ENCODE measurements at places on chromosomes 7 and 10.

DNA sequence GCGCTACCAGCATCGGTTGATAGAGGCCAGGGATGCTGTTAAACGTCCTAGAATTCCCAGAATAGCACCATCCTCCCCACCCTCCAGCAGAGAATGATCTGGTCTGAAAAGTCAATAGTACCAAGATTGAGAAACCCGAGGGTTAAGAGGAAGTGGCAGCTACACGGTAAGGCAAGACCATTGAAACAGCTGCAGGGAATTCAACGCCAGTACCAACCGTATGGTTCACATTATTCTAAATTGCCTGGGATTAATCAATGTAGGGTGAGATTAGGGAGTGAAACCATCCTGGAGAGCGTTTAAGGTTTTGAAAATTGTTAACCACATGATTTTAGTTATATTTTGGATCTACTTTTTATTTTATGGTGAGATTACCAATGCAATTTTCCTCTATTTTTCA lies 352.2 kb downstream of the PRPF18 start:
- no peak for DNase-seq

GRCh38 chr10:44969854-44970253 lies 8.8 kb downstream of the DEPP1 start:
- no peak for DNase-seq

DNA sequence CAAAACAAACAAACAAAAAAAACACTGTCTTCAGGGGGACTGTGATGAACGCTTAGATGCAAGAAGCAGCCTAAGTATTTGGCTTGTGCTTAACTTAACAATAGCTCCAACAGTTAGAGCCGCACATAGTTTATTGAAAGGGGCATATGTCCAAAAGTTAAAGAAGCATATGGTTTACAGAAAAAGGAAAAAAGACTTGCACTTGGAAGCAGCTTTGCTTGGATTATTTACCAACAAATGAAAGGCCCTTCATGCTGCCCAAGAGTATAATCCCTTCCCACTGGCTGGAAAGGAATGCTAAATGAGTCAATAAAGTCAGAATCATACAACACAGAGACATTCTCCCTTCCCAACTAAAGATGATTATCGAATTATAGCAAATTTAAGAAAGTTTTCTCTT lies 77.9 kb downstream of the GLI3 start:
- DNase-seq: no peak

DNA sequence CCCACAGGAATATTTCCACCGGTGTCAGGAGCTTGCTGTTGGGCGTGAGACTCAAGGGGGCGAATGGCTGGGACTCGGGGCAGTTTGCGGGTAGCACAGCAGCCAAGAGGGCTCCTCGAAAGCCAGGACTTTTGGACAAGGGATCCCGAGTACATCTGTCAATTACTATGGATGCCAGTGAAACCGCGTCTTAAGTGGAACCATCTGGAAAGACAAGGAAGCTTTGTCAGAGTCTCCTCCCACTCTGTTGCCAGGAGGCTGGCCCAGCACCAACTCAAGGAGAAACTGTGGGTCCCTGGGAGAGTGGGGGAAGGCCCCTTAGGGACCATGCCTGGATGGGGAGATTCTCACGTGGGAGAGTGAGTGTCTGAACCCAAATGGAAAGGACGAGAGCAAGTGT lies 57.1 kb downstream of the C10orf143 start:
- DNase-seq: no peak

DNA sequence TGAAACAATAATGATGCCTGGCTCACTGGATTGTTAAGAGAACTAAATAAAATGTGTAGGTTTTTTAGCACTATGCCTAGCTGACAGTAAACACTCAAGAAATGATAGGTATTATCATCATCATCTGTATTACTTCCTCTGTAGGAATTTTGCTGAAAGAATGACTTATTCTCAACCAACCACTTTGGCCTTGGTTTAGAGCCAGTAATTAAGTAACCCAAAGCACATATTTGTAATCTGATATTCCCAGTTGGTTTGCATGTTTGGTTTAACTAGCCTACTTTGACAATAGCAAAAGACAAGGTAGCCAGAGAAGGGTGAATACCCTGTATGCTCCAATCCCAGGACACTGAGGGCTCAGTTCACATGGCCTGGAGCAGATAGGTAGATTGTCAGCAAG lies 34.4 kb downstream of the BCAP29 start:
- no peak for DNase-seq

DNA sequence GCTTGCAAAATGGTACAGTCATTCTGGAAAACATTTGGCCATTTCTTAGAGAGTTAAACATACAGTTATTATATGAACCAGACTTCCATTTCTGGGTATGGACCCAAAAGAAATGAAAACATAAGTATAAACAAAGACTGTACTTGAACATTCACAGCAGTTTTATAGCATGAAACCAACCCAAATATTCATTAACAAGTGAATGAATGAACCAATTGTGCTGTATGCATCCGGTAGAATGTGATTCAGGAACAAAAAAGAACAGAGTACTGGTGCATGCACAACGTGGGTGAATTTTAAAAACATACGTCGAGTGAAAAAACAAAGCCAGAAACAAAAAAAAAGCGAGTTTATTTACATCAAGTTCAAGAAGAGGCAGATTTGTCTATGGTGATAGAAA lies 1085.8 kb upstream of the AUTS2 start:
- no peak for DNase-seq

GRCh38 chr10:21516242-21517131 lies 9.0 kb downstream of the SKIDA1 start:
- peak; percentile 92 for DNase-seq

Measured in lower leg skin (tissue), 4 donors.